ENCODE measurements at places on chromosomes 1 and 21.
A peak's percentile ranks its signal among the peaks of the same experiment; 100 is the strongest.

GRCh38 chr1:25527226-25527846 is 16.1 kb upstream of the LDLRAP1 start:
- no peak for DNase-seq

DNA sequence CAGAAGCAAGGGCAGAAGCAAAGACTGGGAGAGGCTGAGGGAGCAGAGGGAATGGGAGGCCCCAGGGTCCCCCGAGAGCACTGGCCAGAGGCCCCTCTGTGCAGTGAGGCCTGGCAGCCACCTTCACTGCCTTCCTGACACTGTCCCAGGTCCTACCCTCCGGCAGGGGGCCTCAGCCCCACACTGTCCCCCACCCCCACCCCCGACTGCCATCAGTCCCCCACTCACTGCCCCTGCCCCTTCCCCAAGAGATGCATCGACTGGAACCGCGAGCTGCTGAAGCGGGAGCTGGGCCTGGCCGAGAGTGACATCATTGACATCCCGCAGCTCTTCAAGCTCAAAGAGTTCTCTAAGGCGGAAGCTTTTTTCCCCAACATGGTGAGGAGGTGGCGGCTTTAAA is 13.0 kb upstream of the PADI6 start:
- no peak for DNase-seq

DNA sequence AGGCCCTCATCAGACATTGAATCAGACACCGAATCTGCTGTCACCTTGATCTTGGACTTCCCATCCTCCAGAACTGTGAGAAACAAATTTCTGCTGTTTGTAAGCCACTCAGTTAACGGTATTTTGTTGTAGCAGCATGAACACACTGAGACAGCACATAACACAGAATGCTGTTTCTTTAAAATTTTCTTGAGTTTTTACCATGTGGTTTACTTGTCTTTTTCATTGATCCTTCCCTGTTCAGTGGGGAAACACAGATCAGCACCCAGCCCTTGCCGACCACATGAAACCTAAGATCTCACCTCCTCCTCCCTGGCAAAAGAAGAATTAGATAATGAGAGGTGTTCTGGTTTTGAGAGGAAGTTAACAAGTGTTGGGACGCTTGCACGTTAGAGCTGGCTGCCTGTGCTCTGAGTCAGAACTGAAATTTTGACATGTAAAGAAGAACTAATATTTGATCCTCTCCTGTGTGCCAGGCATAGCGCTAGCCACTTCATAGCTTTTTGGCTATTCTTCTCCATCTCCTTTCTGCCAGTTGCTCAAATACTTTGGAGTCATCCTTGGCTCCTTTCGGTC is 179.6 kb downstream of the DHRS3 start:
- no peak for DNase-seq

DNA sequence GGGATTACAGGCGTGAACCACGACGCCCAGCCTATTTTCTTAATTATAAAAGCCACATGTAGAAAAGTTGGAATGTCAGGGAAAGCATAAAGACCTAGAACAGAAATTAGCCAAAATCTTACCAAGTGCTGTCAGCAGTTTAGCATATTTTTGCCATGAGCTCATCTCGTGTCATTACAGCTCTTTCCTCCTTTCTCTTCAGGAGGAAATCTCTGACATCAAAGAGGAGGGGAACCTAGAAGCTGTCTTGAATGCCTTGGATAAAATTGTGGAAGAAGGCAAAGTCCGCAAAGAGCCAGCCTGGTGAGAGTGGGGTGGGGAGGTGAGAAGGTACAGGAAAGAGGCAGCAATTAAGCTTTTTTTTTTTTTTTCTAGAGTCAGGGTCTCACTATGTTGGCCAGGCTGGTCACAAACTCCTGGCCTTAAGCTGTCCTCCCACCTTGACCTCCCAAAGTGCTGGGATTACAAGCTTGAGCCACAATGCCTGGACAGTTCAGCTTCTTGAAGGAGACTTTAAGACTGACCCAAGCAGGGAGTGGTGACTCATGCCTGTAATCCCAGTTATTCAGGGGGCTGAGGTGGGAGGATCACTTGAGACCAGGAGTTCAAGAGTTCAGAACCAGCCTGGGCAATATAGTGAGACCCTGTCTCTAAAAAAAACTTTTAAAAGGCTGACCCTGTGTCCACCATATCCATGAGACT is 8.4 kb upstream of the BGLAP start:
- DNase-seq, result peak; percentile 77

- no peak for DNase-seq
These were observed 46.2 kb upstream of the SLC2A1 start for GRCh38 chr1:43004587-43005459.

DNA sequence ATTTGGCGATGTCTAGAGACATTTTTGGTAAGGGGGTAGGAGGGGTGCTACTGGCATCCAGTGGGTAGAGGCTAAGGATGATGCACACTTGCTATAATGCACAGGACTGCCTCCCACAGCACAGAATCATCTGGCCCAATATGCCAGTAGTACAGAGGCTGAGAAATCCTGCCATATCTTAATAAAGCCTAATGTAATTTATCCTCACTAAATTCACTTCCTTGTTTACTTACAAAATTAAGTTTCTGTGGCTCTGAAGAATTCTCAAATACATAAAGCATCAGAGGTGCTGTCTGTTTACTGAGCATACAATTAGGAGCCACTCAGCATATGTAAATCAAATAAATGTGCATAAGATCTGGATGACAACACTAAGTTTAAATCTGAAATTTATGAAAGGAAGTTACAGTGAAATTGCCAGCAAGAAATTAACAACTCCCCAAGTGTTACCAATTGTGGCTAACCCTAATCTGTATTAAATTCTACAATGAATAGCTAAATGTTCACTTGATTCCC is 26.5 kb downstream of the NGF start:
- DNase-seq, result no peak

DNA sequence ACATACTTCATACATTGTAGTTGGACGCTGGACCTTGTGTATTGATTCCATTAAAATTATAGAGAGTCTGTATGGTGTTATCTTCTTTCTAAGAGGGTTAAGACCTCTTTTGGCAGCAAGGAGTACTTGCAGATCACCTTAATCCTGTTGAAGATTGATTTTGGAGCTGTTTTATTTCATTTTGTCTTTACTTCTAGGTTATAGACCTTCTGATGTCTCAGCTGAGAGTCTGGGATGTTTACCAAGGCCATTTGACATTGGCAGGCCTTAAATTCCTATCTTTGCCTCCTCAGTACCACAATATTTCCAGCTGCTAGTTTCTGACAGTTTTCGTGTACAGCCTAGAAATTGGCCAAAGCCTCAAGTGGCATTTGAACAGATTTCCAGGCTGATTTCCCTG is 338.0 kb downstream of the LMO4 start:
- no peak for DNase-seq

DNA sequence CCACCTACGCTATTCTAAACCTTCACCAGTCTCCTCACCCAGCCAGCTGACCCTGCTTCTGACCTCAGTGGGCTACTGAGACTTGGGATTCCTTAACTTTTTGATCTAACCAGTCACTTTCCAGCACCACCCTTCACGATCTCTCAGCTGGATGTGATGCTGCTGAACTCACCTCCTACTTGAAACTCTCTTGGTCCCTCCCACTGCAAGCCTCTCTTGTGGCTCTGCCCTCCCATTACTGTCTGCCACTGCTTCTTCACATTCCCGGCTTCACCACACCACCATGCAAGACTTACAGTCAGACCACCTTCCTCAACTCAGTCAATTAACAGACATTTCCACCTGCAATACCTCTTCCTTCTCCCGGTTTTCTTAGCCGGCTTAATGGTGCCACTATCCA is 6.3 kb downstream of the TAF5L start:
- no peak for DNase-seq

DNA sequence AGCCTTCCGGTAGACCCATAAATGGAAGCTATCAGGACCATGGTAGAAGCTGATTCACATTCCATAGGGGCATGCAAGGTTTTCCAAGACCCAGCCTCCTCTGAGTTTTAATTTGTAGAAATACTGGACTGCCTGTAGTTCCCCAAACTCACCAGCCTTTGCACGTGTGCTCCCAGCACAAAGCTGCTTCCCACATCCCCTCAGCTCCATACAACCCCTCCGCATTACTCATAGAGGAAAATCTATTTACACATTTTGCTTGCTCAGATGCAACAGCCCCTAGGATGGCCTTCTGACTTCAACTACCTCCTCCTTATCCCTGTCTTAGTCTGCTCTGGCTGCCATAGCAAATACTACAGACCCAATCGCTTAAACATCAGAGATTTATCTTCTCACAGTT is 336.2 kb downstream of the SETD4 start:
- DNase-seq, result no peak

DNA sequence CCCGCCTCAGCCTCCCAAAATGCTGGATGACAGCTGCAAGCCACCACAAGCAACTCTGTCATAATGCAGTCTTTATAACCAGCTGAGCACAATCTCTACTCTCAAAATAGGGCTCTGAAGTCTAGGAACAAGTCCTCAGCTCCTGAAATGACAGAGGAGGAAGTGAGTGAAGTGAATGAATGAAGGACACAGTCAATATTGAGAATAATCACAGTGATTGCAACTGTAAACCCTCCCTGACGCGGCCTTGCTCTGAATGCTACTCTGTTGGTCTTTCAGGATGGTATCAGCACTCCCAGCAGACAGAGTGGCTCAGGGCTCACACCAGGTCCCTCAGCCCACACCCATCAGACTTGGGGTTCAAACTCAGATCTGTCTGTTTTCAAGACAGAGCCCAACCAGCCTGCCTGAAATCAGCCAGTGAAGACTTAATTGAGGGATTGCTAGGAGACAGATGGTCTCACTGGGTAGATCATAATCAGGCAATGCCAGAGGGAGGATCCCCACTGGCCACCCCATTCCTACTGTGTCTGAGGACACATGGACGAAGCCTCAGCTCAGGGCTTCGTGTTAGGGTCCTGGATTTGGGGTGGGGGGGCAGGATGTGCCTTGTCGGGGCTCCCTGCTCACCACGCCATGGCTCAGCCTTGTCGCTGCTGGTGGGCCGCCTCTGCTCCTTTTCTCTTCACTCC is 20.9 kb downstream of the RNF187 start:
- DNase-seq, result no peak

DNA sequence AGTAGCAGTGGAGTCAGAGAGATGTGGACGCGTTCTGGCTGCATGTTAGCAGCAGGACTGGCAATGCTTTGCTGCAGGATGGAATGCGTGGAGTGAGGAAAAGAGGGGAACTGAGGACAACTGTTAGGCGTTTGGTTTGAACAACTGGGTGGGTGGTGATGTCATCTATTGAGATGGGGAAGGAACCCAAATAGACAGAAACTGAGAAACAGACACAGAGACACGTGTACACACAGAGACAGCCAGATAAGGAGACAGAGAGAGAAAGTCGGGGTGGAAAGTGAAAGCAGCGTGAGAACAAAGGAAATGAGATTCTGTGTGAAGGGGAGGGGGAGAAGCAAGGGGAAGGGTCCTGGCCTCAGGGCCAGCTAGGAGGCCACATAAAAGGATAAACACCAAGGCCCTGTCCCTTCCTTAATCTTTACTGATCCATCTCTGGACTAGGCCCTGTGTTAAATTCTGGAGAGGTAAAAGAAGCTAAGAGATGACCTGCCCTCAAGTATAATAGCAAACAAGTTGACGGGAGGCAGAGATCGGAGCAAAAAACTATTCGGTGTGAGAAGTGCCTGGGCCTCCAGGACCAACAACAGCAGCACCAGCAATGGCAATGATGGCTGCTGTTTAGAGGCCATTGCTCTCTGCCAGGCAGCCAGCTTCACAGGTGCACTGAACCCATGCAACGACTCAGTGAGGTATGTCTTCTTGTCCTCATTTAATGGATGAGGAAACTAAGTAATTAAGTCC is 31.6 kb downstream of the VWA5B1 start:
- no peak for DNase-seq

- DNase-seq, result no peak
These were observed 23.8 kb upstream of the LDLRAP1 start for GRCh38 chr1:25519624-25520023.

DNA sequence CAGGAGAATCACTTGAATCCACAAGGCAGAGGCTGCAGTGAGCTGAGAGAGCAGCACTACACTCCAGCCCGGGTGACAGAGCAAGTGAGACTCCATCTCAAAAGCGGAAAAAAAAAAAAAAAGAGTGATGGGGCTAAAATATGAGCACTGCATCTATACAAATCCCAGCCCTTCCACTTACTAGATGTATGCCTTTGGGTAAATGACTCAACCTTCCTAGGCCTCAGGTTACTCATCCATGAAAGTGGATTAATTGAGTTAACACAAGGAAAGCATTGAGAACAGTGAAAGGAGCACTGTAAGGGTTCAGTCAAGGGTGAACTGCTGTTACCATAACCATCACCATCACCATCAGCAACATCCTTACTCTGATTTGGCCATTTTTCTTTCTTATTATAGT is 226.4 kb upstream of the C8B start:
- no peak for DNase-seq

DNA sequence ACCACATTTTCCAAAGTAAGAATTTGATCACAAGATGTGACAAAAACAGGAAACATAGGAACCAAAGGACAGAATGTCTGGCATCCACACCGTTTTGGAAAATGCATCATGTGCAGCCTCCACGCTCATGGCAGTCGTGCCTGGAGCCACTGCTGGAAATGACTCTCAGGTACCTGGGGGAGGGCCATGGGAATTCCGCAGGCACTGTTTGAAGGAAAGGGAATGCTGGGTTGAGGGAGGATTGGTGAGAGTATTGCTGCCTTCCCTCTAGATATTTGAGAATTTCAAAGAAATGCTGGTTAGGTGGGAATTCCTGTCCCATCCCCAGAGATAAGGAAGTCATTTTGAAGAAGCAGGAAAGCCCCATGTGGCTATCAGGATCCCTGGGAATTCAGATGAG is 10.8 kb downstream of the SLAMF1 start:
- DNase-seq, result no peak

DNA sequence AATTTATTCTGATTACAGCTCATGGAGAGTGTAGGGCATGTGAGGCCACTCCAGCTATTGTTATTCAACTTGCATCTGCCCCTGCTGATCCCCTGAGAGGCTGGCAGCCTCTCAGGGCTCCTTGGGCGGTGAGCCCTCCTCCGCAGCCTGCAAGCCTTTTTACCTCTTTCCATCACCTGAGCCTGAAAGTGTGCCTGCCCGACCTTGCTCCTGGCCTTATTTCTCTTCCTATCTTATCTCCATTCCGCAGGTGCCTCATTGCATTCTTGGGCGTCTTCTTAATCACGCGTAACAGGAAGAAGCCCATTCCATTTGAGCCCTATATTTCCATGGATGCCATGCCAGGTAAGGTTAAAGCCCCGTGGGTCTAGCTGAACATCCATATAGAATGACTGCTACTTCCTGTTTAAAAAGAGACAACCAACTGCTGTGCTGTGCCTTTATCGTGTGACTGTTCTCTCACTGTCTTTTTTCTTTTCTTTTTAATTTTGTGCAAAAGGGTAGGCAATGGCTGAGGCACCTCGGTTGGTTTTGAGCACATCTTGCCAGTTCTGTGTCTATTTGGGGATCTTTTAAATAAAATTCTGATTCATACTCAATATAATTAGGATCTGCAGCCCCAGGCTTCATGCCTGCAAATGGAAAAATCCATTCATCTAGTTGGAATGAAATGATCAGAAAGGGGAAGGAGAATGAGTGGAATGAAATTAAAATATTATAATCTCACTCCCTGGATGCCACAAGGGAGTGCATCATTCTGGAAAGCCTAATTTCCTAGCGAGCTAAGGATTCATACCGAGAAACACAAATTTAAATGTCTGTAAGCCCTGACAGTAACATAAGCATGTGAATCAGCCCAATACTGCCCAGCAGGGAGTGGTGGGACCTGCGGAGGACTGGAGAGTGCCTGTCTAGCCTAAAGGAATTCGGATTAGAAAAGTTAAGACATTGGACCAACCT is 38.6 kb upstream of the RCAN3 start:
- DNase-seq, result peak; percentile 13

- no peak for DNase-seq
These were observed 29.6 kb upstream of the CACNA1E start for GRCh38 chr1:181453541-181454201.

- no peak for DNase-seq
These were observed 57.4 kb downstream of the SLC66A1 start for GRCh38 chr1:19369396-19370090.
